ENCODE measurements at places on chromosomes 7 and 10.

GRCh38 chr10:118272149-118272721, 69.9 kb downstream of the FAM204A start:
- peak; percentile 66 for DNase-seq

DNA sequence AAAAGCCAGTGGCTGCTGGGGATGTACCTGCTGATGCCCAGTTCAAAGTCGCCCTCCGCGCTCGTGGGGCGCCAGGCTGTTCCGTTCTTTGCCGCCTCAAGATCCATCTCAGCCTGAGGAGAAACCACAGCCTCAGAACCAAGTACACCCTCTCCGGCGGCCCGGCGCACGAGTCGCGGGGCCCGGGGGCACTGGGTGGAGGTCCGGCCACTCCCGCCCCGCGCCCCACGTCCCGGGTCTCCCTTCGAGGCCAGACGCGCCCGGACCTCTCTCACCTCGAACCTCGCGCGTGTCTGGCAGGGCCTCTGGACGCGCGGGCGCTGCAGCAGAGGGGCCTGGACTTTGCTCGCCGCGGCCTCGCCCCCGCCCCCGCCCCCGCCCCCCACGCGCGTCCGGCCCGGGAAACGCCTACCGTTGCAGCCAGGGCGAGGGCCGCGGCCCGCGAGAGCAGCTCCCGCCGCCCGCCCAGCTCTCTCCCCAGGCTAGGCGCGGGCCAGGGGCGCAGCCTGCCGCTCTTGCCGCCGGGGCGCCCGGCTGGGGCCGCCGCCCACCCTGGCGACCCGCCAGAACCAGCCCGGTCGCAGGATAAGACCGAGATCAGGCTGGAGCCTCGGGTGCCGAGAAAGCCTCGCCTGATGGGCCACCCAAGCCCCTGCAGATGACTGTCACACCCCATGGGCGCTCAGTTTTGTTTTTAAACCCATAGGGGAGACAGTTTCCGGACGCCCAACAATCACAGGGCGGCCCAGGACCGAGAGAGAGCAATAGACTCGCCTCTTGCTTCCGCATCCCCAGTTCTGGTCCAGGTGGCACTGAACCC, at the start of gene ABCB4:
Gene ABCB4 (minus strand): TSS at position 322 of the 820 bp plus-strand sequence. CDS start 215 bp downstream, at position 107.
- peak; percentile 42 for DNase-seq

DNA sequence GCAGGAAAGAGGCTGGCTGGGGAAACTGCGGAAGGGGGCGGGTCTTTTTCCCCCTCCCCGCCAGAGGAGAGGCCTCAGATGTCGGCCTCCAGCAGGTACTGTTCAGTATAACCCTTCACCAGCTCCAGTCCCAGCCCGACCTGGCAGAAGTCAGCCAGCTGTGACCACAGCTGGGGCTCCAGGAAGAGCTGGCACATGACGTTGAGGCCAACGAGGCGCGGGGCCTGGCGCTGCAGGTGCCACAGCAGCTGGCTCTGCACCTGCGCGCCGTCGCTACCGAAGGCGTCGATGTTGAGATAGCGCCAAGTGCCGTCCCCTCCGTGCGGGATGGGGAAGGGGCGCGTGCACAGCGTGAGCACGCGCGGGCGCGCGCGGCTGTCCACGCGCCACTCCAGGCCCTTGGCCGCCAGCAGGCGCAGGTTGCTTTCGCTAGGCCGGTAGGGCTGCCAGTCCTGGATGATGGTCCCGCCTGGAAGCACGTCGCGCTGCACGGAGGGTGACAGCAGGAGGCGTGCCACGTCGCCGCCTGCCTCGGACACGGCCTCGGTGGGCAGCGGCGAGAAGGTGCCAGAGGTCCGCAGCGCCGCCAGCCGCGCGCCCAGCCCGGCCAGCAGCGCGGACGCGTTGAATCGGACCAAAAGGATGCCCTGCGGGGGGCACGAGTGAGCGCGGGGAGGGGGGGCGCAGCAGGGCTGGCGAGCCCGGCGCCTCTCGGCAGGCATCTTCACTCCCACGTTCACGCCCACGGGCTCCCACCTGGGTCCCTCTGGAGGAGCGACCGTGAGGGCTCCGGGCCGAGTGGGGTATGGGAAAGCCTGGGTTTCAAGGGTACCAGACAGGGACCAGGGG, 6.9 kb upstream of the VGF start:
- DNase-seq: no peak

GRCh38 chr7:8418629-8419245, 14.7 kb upstream of the NXPH1 start:
- peak; percentile 36 for DNase-seq

GRCh38 chr7:116340201-116340847, 130.0 kb downstream of the TES start:
- no peak for DNase-seq

DNA sequence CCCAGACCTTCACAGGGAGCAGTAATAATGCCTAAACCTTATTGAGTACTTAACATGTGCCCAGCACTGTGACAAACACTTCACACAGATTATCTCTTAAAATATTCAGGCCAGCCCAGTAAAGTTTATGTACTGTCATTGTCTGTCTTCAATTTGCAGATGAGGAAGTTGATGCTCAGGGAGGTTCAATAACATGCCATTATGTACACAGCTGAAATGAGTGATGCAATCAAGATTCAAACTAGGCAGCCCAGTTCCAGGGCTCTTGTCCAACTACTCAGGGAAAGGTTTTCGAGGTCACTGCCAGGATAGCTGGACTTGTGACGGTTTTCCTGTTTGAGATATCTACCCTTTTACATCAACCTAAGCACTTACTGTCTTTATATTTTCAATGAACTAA, 56.1 kb downstream of the AUTS2 start:
- DNase-seq: no peak

Measured in AG20443 (cell line).